ENCODE measurements at places on chromosomes 12 and 14.

GRCh38 chr14:57834001-57834598 is 31.8 kb downstream of the SLC35F4 start:
- no peak for DNase-seq

DNA sequence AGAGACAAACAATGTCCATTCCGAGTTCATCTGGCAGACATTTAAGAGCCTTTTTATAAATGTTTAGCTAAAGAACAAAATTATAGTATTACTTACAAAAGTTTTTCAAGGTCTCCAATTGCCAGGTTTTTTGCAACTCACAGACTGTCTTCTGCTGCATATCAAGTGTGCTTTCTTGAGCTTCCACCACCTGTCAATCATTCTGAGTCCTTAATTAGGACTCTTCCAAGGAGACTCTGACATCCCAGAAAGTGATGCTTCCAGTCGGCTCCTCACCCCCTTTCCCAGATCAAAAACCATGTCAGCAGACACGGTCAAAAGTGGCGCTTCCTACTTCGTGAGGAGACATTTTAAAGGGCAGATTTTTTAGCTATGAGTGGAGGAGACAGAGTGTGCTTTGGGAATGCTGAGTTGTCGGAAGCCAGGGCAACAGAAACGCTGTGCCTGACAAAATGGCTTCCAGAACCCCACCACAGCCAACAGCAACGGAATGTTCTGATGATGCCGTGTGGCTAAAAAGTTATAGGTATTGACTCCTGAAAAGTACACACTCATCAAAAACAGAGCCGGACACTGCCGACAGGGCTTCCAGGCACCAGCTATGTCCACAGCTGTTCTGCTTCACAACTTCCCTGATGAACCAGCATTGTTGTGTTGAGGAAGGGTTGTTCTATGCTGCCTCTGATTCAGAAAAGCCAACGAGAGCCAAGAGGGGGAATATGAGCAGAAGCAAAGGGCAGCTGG is 116.1 kb upstream of the SLC35F4 start:
- DNase-seq = no peak

GRCh38 chr14:22803687-22803974 is 11.6 kb downstream of the SLC7A7 start:
- no peak for DNase-seq

DNA sequence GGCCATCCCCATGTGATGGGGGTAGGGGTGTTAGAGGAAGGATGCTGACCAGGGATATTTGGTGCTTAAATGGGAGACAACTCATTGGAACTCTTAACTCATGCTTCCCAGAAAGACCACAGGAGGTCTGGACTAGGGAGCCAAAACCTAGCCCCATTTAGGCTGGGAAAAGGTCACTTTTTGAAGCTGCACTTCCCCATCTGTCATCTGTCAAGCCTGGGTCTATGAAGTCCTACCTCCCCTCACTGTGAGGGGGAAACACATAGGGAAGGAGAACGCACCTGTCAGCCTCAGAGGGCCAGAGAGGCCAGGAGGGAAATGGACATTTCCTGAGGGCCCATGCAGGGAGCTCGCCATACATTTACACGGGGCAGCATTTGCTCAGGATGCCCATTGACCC is 321.0 kb downstream of the BCL11B start:
- no peak for DNase-seq

GRCh38 chr12:108629824-108630476 is 3.7 kb downstream of the SELPLG start:
- DNase-seq = no peak

DNA sequence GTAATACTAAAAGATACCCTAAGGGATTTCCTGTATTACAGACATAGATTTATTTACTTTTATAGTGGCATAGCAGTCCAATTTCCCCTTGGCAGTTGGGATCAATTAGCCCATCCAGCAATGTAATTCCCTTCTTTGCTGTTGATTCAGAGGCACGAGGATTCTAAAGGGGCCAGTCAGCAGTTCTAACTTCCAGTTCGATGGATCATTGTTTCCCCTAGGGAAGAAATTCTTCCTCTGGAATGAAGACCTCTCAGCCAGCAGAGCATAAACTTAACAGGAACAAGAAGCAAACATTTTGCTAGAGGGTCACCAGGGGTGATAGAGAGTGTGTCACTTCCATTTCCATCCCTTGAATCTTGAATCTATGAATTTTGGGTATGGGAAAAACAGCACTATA is 395.7 kb upstream of the NOVA1 start:
- DNase-seq = no peak

DNA sequence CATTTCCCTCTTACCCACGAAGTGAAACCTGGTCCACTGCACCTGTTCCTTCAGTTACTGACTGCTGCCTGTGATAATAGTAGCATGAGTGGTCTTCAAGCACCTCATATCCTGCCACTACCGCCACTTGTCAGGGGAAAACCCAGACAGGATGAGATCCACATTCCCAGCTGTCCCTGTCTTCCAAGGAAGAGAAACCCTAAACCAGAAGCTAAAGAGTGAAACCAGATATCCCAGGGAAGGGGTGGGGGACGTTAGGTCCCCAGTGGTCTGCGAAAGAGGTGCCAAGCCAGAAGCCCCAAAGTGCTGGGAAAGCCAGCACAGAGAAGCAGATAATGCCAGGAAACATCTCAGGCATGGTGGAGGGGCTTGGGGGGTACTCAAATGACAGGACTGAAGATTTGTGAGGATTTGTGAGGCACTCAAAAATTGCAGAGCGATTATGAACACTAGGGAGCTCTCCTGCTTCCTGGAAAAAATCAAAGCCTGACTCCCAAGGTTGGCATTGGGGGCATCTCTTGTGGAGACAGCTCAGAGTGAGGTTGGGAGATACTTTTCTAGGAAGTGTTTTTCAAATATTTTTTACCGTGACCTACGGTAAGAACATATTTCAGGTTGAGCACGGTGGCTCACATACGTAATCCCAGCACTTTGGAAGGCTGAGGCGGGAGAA is 77.9 kb downstream of the TMEM30B start:
- DNase-seq = no peak

- DNase-seq = no peak
Observed at GRCh38 chr12:89072294-89073026, 279.8 kb downstream of the DUSP6 start.

- DNase-seq = no peak
Observed at GRCh38 chr12:32455607-32456071, 56.3 kb downstream of the FGD4 start.

- DNase-seq = peak; percentile 28
Observed at GRCh38 chr12:85872497-85873091, 1.5 kb upstream of the NTS start.

GRCh38 chr14:93337143-93337753 is 4.4 kb upstream of the BTBD7 start:
- no peak for DNase-seq

- no peak for DNase-seq
Observed at GRCh38 chr14:103762541-103762940, 46.9 kb downstream of the ZFYVE21 start.

- DNase-seq = no peak
Observed at GRCh38 chr12:120119271-120119973, 2.9 kb upstream of the RAB35 start.

GRCh38 chr14:28247491-28247890 is 519.1 kb upstream of the FOXG1 start:
- DNase-seq = no peak

DNA sequence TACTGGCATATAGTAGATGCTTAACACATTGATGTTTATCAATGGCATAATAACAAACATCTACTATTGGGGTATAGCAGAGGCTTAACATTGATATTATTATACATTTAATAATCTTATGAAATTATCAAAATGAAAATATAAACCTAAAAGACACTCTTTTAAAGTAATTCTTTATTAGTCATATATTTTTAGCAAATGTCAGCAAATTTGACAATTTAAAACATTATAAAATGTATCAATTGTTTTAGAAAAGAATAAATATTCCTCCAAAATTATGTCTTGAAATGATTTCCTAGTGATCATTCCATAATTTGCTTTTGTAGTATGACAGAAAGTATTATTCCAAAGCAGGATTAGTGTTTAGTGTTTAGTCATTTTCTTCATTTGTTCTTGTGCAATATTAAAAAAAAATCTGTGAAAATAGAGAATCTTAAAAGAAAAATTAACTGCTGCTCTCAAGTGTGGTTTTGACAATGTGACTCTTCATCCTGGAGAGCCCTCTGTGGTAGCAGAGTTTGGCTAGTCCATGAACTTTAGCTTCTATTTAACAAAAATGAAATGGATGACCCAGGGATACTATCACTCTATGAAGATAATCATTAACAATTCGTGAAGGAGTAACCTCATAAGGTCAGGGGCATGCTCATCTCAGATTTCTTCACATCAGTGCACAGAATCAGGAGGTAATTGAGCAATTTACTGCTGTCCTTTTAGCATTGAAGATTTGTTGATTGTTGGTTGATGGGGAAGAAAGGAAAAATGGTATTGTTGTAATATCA is 1018.5 kb downstream of the LRFN5 start:
- no peak for DNase-seq

- DNase-seq = no peak
Observed at GRCh38 chr12:112169966-112170365, 44.6 kb downstream of the TRAFD1 start.

GRCh38 chr14:65237941-65238340 is 135.6 kb upstream of the MAX start:
- no peak for DNase-seq

GRCh38 chr12:101287357-101287756 is 7.5 kb downstream of the UTP20 start:
- no peak for DNase-seq

GRCh38 chr12:48193623-48194022 is 9.5 kb downstream of the OR10AD1 start:
- no peak for DNase-seq

DNA sequence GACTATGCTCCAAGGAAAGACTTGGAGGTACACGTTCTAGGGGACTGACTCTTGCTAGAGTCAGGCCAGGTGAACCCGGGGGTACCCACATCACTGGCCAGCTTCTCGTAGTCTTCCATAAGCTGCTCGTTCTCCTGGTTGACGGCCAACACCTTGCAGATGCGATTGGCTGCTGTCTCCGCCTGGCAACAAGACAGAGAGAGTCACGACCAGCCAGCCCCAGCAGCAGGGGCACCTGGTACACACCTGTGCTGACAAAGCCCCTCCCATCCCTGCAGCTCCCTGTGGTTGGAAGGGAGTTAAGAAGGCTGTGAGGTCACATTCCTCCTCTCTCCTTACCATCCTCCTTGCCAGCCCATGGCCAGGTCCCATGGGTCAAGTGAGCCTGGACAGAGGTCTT is 85.5 kb downstream of the ACTN1 start:
- DNase-seq = no peak

- DNase-seq = no peak
Observed at GRCh38 chr12:92513231-92513730, 189.5 kb upstream of the PLEKHG7 start.

DNA sequence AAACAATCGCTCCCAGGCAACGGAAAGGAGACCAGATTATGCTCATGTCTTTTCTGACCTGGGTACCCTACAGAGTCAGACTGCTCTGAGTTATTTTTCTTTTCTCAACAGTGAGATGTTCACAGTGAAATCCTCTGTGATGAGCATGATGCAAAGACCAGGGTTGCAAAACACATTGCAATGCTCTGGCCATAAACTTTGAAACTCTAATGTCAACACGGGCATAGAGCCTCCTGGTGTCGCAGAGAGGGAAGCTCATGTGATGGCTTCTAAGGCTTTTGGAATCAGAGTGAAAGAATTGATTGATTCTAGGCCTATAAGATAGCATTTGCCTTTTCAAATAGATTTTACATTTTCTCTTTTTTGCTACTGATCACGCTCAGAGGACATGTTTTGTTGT is 193.4 kb downstream of the RASSF9 start:
- no peak for DNase-seq

- DNase-seq = no peak
Observed at GRCh38 chr12:57865084-57865751, 18.7 kb upstream of the CTDSP2 start.

DNA sequence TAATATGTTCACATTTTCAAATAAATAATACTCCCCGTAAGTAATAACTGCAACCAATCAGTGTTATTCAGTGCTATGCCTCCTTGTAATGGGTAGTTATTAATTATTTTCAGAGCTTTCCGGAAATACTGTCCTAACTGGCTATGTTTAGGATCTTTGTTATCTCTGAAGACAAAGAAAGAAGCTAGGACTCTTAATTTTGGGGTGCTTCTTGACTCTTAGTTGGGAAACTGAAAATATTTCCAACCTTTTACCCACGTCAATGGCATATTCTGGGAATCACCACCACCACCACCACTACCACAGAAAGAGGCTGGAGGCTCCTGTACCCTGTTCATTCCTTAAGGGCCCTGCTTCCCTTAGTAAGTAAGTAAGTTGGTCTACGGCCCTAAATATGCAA is 39.1 kb downstream of the RAD52 start:
- no peak for DNase-seq

GRCh38 chr12:113645183-113645582 is 173.5 kb upstream of the LHX5 start:
- DNase-seq = no peak

DNA sequence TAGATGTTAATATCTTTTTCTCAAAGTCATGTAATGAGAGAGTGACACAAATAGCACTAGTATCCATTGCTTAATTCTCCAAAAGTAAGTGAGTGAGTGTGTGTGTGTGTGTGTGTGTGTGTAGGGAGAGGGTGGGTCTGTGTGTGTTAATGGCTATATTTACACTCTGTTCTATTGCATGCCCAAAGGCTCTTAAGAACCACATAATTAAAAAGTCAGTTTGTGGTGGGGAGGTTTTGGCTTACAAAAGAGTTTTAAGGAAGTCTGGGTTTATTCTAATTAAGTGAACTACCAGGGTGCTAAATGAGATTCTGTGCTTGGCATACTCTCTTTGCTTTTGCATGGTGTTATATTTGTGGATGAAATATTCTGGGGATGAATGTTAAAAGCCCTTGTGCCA is 1897.6 kb upstream of the FLRT2 start:
- no peak for DNase-seq

- no peak for DNase-seq
Observed at GRCh38 chr14:51704545-51704944, 52.8 kb downstream of the FRMD6 start.

- no peak for DNase-seq
Observed at GRCh38 chr14:71722885-71723284, 209.3 kb upstream of the RGS6 start.

DNA sequence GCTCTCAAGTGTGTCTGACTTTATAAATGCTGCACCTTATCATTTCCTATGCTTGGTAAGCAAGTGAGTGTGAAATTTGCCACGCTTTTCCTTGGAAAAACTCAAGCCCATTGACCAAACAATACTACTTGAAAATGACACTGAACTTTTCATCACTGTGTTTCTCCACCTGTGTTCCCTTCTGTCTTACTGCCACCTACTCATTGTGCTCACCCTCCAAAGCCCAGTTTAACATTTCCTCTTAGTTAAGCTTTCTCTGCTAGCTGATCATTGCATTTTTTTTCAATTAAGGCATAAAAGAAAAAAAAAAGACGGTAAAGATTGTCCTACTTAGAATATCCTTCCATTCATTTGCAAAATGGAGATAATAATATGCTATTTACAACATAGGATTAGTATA is 445.7 kb downstream of the DPF3 start:
- no peak for DNase-seq

DNA sequence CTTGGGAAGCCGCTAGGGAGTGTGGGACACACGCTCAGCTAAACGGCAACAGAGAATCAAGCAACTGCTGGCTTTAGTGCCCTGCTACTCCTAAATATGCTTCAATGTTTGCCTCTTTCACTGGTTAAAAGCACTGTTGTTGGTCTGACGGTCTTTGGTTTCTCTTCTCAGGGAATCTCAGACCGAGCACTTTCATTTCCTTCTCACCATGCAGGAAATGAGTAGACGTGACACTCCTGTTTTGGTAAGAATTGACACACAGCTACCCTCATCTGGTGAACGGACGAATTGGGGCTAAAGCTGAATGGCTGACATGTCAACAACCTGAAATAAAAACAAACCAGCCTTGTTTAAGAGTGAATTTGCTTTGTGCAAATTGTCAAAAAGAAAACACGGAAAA is 57.5 kb upstream of the PIWIL1 start:
- no peak for DNase-seq
